ENCODE measurements at places on chromosomes 12 and 14.

GRCh38 chr12:58154359-58154758, 213.0 kb downstream of the ATP23 start:
- no peaks in the 10 kb centered on the region for H3K4me1 ChIP-seq
- no peak for DNase-seq
- H3K36me3 ChIP-seq, result no peaks in the 10 kb centered on the region
- no peaks in the 10 kb centered on the region for H3K27me3 ChIP-seq

- H3K36me3 ChIP-seq, result no peaks in the 10 kb centered on the region
- DNase-seq, result no peak
- H3K27me3 ChIP-seq, result peaks cover 12% of the 10 kb centered on the region
- H3K4me1 ChIP-seq, result no peaks in the 10 kb centered on the region
- H3K27ac ChIP-seq, result no peak overlapping the region
- H3K4me3 ChIP-seq, result no peak overlapping the region
Observed at GRCh38 chr12:72010356-72010755, 71.7 kb downstream of the TPH2 start.

DNA sequence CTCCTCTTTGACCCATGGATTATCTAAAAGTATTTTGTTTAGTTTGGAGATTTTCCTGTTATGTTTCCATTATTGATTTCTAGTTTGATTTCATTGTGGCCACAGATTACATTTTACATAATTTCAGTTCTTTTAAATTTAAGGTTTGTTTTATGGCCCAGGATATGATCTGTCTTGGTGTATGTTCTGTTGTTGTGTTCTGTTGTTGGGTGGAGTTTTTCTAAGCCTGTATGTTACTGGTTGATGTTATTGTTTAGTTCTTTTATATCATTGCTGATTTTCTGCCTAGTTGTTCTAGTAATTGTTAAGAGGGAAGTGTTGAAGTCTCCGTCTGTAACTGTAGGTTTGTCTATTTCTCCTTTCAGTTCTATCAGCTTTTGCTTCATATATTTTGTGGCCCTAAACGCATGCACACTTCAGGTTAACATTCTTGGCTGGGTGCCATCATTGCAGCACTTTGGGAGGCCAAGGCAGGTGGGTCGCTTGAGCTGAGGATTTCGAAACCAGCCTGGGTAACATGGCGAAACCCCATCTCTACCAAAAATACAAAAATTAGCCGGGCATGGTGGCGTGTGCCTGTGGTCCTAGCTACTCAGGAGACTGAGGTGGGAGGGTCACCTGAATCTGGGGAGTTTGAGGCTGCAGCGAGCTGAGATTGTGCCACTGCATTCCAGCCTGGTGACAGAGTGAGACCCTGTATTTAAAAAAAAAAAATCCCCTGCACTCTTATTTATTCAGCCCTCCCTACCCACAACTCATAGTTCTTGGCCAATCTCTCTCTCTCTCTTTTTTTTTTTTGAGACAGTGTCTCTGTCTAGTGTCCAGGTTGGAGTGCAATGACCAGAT, 28.1 kb upstream of the CFL2 start:
- H3K27me3 ChIP-seq, result no peaks in the 10 kb centered on the region
- no peak overlapping the region for H3K4me3 ChIP-seq
- no peak for DNase-seq
- H3K36me3 ChIP-seq, result no peaks in the 10 kb centered on the region
- no peak overlapping the region for H3K27ac ChIP-seq

DNA sequence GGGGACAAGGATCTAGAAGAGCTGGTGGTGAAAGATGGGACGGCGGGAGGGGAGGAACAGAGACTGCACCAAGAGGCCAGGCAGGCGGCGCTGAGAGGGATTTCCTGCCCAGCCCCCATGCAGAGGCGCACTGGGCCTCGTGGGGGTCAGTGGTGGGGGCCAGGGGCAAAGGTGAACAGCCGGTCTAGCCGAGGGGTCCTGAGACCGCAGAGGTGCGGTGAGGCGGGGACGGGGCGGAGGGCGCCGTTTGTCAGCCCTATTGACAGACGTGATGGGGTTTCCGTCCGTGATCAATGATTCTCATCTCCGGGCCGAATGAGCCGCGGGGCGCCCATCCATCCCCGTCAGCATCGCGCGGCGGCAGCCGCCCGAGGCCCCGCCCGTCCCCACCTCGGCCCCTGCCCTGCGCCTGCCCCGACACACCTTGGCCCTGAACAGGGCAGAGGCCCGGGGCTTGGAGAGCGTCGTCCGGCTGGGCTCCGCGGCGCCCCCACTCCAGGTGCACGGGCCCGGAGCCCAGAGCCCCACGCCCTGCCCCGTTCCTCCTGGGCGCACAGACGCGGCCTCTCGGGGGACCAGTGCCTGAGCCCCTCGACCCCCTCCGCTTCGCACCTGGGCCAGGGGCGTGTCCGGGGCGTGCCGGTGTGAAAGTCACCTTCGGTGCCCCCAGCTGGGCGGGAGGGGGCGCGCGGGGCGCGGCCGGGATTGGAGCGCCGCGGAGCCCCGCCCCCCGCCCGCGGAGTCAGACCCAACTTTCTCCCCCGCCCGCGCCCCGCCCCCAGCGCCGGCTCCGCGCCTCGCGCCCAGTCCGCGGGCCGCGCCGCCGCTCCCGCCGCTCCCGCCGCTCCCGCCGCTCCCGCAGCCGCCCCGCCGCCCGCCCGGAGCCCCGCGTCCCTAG, at the start of gene NXPH4:
Gene NXPH4 (plus strand): TSS at position 781 of the 898 bp plus-strand sequence. CDS start 176 bp downstream, outside the sequence.
- H3K27ac ChIP-seq, result no peak within 1 kb of the TSS
- H3K4me1 ChIP-seq, result peaks cover 38% of the 10 kb centered on the region
- peak; percentile 60 for DNase-seq
- H3K36me3 ChIP-seq, result no peaks in the 10 kb centered on the region
- peak within 1 kb of the TSS; percentile 74 for H3K4me3 ChIP-seq

DNA sequence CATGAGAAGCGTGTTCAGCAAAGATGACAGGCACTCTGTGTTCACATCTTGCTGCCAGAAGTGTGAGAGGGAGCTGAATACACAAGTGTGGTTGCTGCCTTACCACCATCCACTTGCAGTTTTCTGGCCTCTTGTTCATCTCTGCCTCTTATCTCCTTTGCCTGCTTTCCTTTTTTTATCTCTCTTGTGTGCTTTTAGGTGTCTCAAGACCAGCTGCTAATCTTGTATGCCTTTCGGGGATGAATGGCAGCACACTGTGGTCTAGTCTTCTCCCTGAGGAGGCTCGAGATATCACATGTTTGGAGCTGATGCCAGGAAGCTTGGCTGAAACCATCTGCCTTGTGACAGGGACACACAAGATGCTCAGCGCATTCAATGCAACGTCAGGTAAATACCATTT, 17.2 kb downstream of the FAM234B start:
- no peak overlapping the region for H3K4me3 ChIP-seq
- no peaks in the 10 kb centered on the region for H3K27me3 ChIP-seq
- H3K4me1 ChIP-seq, result no peaks in the 10 kb centered on the region
- DNase-seq, result no peak
- peaks cover 22% of the 10 kb centered on the region for H3K36me3 ChIP-seq

GRCh38 chr14:60965402-60965801, 15.5 kb downstream of the TRMT5 start:
- no peak overlapping the region for H3K27ac ChIP-seq
- H3K4me3 ChIP-seq, result no peak overlapping the region
- no peak for DNase-seq
- peaks cover 11% of the 10 kb centered on the region for H3K4me1 ChIP-seq

GRCh38 chr14:66099931-66100330, 386.2 kb upstream of the CCDC196 start:
- H3K36me3 ChIP-seq, result no peaks in the 10 kb centered on the region
- DNase-seq, result no peak
- peaks cover 4% of the 10 kb centered on the region for H3K27me3 ChIP-seq

Measured in activated naive CD8-positive, alpha-beta T cell treated with anti-CD3 and anti-CD28 coated beads, Interleukin-2, amount 50 U/mL, for 24 hours (primary cell).